ENCODE measurements at places on chromosomes 3 and 15.
A peak's percentile ranks its signal among the peaks of the same experiment; 100 is the strongest.

DNA sequence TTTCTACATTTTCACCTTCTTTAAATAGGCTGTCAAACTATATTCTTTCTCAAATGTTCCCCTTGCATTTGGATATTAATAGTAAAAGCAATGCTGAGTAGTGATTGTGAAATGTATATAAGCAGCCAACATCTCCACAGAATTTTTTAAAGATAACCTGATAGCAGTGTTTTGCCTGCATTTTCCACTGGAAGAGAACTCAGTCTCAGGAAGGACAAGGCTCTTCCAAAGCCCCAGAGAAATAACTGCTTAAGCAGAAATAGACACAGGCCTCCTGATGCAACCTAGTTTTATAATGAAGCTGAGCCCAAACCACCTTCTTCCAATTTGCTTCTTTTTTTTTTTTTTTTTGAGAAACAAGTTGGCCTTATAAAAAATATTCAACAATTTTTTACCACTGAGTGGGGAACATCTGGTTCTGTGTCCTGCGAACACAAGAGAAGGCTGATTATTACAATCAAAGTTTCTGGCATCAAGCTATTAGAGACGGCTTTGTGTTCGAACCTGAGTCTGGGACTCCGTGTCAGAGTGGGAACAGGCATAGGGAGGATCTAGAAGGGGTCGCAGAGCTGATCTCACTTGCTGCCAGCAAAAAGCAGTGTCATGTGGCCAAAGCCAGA is 332.5 kb upstream of the TBL1XR1 start:
- no peak for DNase-seq

DNA sequence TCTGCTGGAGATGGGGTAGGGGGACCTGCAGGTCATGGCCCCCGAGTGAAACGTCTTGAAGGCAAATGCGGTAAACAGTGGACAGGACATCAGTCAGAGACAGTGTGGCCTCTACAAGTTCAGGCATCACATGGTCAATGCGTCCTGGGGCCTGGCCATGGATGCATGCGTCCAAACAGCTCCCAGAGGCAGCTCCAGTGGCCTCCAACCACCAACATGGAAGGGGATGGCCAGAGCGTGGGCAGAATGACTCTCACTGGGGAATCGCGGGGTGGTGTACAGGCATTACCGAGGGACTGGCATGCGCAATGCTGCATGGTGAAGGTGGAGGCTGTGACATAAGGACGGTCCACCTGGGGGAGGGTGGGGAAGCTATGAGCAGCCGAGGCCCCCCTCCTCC is 35.6 kb upstream of the IQSEC1 start:
- no peak for DNase-seq

DNA sequence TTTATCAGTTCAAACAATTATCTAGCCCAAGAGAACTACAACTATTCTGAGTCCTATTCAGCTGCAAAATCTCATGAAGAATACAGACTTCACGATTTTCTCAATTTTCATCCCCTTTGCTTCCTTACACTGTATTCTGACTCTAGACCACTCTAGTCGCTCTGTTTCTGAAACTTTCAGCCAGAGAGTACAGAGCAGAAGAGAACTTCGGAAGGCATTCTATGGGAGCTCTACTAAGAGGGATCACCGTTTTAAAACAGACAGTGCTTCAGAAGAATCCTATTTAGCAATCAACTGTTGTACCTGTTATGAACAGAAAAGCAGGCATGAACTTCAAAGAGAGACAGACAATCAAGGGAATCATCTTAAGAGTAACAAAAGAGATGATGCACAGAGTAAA is 419.4 kb downstream of the SHQ1 start:
- DNase-seq: no peak

GRCh38 chr3:147977001-147977400 is 567.8 kb downstream of the ZIC1 start:
- no peak for DNase-seq

- no peak for DNase-seq
Observed at GRCh38 chr3:45715945-45716344, 26.7 kb downstream of the SACM1L start.

- no peak for DNase-seq
Observed at GRCh38 chr15:78046796-78047341, 30.6 kb downstream of the TBC1D2B start.

DNA sequence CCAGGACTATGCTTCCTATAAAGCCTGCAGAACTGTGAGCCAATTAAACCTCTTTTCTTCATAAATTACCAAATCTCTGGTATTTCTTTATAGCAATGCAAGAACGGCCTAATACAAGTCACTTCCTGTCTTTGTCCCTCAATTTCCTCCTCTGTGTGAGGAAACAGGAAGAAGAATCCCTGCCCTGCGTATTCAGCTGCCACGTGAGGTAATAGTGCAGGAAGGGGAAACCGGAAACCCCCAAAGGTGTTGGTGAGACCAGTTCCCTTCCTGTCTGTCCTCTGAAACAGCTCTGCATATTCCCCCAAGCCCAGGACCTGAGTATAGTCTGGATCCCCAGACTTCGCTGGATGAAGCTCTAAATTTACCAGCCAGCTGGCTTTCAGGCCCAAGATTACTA is 18.1 kb upstream of the PTPN23 start:
- DNase-seq: no peak

- no peak for DNase-seq
Observed at GRCh38 chr15:100123611-100124010, 218.2 kb downstream of the ADAMTS17 start.

DNA sequence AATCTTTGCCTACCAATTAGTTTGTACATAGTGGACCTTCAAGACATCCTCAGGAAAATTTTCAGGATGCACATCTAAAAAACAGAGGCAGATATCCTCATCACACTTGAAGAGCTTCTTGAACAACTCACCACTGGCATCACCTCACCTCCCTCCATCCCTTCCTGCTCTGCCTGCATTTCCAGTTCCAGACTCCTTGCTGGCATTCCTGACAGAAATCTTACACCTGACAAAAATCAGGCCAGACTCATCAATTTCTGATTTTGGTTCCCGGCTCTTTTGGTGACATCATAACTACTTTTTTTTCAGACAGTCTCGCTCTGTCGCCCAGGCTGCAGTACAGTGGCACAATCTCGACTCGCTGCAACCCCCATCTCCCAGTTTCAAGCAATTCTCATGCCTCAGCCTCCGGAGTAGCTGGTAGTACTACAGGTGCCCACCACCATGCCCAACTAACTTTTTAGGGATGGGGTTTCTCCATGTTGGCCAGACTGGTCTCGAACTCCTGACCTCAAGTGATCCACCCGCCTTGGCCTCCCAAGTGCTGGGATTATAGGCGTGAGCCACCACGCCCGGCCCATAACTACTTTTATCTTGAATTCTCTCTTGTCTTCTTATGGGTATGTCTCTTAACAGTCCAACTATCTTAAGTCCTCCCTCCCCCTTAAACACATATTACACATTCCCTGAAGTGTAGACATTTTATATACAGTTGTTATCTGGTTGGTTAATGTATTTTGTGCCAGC is 216.6 kb upstream of the IL12A start:
- no peak for DNase-seq

DNA sequence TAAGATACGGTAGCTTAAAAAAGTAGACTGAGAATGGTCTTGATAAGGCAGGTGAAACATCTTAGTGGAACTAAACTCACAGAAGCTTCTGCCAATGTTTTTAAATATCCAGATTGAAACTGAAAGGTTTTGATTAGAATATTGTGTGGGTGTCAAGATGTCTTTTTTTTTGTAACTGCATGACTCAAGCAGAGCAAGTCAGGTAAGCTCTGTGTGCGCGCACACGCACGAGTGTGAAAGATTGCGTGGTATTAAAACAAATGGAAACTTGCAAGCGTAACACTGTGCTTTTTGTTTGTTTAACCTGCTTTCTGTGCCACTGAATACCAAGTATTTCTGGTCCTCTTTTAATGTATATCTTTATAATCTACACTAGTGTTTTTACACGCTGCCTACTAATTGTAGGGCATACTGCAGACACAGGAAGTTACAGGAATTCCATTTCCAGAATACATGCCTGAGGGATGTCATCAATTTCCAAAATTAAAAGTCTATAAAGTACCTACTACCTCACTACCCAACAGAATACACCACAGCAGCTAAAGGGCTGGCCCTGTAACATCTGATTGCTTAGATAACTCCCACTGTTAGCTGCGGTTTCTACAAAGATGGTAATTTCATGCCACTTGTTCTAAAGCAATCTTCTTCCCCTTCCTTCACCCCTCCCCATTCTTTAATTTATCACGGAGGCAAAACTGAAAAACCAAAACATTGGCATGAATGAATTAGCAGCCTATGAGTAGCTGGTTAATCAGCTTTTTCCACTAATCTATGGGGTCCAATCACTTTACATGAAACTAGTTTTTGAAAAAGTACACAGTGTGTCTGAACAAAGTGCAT is 472.8 kb downstream of the SHQ1 start:
- no peak for DNase-seq

- DNase-seq: no peak
Observed at GRCh38 chr3:71370467-71370866, 213.1 kb downstream of the FOXP1 start.

DNA sequence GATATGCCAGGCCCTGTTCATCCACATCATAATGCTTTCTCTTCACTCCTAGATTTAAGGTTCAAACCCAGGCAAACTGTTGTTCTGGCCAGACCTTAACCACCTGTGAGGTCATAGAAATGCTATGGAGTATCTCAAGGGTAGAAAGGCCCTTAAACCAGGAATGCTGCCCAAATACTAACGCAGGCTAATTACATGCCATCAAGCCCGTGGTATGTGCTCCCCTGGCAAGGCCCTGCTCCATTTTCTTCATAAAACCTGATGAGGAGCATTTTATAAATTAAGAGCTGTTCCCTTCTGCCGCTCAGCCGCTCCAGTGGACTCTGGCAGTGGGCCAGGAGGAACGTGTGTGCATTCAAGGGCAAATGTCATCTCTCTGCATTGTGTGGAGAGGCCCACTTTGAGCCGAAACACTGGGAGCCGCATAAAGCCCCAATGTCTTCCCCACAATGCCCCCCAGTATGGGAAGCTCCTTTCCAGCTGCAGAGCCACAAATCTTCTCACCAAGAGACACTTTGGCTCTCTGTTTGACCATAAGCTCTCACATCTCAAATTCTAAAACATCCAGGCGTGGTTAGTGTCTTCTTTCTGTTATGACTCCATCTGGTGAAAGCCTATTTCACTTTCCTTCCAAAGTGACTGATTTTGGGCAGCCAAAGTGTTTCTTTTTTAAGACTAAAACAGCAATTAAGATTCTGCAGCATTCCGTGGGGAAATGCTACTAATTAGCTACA is 210.8 kb upstream of the NR2E3 start:
- no peak for DNase-seq

DNA sequence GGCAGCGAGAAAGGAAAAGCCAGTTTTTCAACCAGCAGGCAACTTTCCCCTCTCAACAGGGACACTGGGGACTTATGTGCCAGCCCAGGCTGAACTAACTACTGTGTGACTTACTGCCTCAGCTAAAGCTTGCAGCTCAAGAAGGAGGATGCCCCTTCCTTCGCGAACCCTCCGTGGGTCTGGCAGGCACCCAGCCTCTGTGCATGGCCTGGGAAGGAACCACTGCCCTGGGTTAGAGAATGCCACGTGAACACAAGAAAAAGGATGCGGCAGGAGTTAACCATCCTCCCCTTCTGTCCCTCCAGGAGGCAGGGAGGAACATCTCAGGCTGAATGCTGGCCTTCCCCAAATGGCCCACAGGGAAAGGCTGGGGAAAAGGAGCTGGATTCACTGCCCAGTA is 29.0 kb downstream of the CHDH start:
- no peak for DNase-seq

DNA sequence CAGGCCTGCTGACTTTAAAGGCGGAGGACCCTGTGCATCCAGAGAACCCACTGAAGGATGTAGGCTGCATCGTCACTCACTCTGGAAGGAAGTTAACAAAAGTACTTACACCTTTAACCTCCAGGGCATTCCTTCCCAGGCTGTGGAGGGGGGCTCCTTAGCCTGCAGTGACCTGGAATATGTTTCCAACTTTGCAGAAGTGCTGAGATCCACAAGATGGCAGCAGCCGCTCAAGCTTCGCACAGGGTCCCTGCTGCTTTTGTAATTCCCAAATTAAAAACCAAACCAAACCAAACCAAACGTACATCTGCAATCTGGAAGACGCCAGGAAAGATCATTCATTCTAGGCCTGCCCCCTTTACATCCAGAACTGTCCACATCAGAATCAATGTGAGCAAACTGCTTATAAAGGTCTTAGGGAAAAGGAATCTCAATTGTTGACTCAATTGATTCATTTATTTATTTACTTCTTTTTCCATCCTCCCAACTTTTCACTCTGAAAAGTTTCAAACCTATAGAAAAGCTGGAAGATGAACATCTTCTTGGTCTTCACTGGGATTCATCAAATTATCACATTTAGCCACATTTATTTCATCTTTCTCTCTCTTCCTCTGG is 70.5 kb upstream of the KLHL25 start:
- no peak for DNase-seq

- no peak for DNase-seq
Observed at GRCh38 chr15:75834021-75834420, 9.2 kb upstream of the UBE2Q2 start.

DNA sequence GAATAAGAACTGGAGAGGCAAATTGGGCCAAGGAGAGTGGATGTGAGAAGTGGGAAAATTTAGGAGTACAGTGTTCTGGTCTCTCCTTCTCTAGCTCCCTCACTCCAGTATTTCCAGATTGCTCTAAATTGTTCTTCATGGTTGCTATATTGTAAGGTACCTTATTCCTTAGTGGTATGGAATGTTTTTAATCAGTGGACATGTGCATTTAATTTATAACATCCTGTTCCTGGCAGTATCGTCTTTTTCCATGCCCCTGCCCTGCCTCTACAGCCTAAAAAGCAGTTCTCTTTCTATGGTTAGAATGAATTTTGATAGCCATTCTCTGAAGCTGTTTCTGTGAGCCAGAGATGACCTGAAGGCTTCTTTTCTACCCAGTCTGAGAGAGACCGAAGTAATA is 180.5 kb downstream of the TCF12 start:
- DNase-seq: no peak

- no peak for DNase-seq
Observed at GRCh38 chr15:37109168-37109871, 9.0 kb upstream of the MEIS2 start.

DNA sequence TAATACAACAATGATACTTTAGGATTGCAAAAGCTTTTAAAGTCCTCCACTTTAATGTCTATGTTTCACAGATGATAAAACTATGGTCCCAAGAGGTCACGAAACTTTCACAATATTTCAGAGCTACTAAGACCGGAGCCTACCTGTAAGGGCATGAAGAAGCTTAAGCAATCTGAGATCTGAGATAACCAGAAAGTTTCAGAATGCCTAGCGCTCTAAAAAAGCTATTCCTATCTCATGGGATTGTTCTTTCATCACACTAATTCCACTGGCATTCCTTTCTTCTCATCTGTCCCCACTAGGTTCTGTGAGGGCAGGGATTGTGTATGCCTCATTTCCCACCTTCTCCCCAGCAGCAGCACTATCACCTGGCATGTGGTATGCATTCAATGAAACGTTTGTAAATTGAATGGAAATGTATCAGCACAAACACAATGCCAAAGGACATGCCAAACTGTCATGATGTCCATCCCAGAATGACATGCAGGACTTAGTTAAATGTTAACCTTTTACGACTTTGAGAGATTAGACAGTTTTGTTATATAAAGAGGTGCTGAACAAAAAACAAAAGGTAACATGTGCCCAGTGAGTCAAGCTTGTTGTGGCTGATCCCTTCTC is 104.7 kb upstream of the NR2F2 start:
- peak; percentile 9 for DNase-seq

GRCh38 chr3:162632672-162633071 is 1136.1 kb downstream of the OTOL1 start:
- DNase-seq: no peak
